Iris pigment epithelial cell (primary cell): ENCODE measurements at places on chromosomes 3 and 15.

- DNase-seq: peak; percentile 15
These were observed 74.3 kb upstream of the SCN5A start for GRCh38 chr3:38723569-38724391.

GRCh38 chr15:78570710-78571109 lies 5.4 kb downstream of the CHRNA5 start:
- no peak for DNase-seq

GRCh38 chr3:36905545-36905944 lies 39.3 kb downstream of the TRANK1 start:
- DNase-seq: peak; percentile 46

- DNase-seq: no peak
These were observed 747.3 kb downstream of the CADM2 start for GRCh38 chr3:85706130-85706529.

DNA sequence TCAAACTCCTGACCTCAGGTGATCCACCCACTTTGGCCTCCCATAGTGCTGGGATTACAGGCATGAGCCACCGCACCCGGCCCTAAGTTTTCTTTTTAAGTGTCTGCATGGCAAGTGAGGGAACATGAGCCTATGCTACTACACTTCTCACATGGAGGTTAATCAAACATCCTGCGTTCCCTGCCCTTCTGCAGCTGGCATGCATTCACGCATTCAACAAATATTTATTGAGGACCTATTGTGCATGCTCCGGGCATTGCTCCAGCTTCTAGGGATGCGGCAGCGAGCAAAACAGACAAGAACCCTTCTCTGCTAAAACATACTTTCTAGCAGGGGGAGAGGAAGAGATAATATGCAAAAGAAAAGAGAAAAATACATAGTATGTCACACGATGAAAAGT lies 42.6 kb upstream of the ACKR4 start:
- DNase-seq: no peak

GRCh38 chr3:71189480-71189879 lies 394.0 kb downstream of the FOXP1 start:
- peak; percentile 58 for DNase-seq

DNA sequence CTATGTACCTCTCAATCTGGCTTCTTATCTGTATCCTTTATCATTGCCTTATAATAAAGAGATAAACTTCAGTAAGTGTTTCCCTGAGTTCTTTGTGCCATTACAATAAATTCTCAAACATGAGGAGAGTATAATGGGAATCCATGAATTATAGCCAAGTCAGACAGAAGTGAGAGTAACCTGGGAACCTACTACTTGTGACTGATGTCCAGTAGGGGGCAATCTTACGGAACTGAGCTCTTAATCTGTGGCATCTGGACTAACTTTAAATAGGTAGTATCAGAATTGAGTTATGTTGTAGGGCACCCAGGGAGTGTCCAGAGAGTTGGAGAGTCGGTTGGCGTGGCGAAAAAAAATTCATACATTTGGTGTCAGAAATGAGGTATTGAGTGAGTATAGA lies 542.6 kb downstream of the ZBBX start:
- DNase-seq: peak; percentile 13
